ENCODE measurements at places on chromosomes 3 and 15.

DNA sequence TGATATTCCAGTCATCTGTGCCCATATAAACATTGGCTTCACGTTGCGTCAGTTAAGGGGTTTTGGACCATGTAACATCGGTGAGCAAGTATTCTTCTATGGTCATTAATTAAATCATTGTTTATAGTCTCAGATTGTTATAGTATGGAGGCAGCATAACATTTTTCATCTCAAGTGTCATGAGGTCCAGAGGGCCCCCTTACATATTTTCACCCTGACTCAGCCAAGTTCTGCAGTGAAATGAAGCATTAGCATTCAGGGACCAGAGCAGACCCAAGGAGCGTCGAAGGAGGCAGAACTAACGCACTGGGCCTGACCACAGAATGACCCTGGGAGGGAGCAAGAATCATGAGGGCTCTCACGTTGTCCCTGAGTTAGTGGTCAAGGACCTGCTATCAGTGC lies 171.5 kb downstream of the LRTM1 start:
- DNase-seq: peak; percentile 53

DNA sequence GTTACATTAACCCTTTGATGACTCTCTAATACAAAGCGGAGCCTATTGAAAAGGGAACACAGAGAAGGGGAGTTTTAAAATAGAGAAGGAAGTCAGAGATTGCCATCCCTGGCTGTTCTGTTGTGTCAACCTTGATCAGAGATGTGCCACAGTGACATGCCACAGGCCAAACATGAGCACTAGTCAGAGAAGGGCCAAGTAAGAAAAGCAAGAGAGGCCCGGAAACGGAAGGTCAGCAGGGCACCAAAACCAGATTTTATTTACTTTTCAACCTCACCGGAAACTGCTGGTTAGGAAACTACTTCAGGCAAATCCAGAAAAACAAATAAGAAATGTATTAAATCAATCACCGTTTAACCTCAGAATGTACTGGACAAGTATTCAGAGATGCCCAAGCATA lies 171.8 kb downstream of the ALCAM start:
- no peak for DNase-seq

- DNase-seq: peak; percentile 43
Measured at GRCh38 chr15:56339594-56339993, 25.6 kb upstream of the TEX9 start.

DNA sequence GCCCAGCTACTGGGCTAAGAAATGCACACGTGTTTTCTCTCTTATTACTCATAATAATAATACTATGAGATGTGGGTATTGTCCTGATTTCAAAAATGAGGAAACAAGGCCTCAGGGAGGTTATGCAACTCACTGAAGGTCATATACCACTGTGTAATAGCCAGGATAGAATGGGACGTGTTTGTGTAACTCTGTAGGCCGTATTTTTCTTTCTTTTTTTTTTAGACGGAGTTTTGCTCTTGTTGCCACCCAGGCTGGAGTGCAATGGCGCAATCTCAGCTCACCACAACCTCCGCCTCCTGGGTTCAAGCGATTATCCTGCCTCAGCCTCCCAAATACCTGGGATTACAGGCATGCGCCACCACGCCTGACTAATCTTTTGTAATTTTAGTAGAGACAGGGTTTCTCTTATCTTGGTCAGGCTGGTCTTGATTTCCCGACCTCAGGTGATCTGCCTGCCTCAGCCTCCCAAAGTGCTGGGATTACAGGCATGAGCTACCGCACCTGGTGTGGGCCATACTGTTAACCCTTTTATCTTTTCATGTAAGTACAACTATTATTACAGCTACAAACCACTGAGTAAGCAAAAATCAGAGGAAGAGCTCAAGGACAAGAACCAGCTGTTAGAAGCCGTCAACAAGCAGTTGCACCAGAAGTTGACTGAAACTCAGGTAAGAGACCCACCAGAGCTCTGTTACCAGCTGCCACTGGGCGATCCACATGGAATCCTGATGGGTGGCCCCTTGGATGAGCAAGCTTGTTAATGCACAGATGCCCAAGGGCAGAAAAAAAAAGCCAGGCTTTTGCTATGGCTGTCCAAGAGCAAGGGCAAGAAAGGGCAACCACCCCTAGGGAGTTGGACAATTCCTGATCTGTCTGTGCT lies 6.7 kb downstream of the KNSTRN start:
- DNase-seq: no peak

- peak; percentile 71 for DNase-seq
Measured at GRCh38 chr15:25664761-25665160, 198.4 kb downstream of the ATP10A start.

- peak; percentile 61 for DNase-seq
Measured at GRCh38 chr3:120162400-120162799, 68.2 kb upstream of the GSK3B start.

DNA sequence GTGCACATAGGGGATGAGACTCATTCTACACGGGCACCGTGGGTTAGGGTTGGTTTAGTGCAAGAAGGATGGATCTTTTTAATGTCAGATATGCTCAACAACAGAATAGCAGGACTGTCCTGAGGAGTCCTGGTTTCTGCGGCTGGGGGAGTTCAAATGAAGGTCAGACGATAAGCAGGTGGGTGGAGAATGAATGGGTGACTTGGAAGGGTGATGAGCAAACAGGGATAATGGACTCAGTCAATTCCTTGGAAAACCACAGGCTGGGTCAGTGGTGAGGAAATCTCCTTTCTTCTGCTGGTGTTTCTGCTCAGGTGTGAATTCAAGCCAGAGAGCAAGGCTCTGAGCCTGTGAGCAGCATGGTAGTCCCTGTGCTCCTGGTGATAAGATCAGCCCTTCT lies 59.9 kb downstream of the MESD start:
- peak; percentile 49 for DNase-seq

DNA sequence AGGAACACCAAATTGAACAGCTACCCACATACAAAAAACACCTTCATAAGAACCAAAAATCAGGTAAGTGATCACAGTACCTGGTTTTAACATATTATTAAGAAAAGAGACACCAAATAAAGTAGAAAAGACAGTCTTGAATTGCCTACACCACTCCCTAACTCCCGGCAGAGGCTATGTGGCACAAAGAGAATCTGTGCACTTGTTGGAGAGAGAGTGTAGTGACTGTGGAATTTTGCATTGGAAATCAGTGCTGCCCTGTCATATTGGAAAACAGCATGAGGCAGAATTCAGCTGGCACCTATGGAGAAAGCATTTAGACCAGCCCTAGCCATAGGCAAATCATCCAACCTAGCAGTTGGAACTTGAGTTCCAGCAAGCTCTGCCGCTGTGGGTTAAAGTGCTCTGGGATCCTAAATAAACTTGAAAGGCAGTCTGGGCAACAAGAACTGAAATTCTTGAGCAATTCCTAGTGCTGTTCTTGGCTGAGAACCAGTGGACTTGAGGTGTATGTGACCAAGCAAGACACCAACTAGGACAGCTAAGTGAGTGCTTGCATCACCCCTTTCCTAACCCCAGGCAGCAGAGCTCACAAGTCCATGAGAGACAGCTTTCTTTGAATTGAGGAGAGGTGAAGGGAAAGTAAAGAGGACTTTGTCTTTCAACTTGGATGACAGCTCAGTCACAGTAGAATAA lies 969.6 kb upstream of the ALCAM start:
- DNase-seq: peak; percentile 9

GRCh38 chr15:89487791-89488190 lies 8.6 kb downstream of the RHCG start:
- DNase-seq: no peak

DNA sequence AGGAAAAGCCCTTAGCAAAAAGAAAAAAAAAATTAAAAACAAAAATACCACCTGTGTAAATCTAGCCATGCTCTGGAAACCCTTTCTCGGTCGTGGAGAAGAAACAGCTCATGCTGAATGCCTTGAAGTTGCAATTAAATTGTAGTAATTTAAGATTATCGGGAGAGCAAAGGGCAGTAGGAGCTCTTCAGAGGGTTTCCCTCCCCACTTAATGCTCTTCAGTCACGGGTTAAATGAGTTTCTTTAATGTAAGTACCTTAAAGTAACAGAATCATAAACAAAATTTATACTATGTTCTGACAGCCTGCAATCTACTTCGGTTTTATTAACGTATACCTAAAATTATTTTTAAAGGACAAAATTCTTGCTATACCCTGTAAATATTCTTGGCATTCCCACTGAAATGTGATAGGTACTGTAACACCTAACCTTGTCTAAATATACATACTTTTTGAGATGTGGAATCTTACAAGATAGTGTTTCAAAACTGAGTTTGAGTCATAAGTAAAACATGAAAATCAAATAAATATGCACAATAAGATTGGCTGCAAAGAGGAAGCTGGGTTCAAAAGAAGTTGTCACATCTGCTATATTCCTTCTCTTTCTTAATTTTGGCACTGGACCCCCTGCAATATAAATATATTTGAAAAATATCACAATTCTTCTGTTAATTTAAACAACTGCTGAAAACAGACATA lies 5.3 kb downstream of the FOXP1 start:
- peak; percentile 37 for DNase-seq

DNA sequence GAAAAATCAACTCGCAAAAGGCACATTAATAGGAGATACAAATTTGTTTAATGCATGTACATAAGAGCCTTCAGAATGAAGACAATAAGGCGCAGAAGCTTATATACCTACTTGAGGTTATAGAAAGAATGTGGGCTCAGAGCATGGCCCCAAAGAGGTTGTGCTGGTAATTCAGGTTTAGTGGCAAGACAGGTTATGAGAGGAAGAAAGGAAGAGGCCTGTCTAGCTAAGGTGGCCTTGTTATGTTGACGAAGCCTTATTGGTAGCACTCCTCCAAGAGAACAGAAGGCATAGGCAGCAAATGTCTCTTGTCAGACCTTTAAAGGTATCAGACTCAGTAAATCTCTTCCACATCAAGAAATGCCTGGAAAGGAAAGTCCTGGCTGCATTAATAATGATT lies 290.8 kb downstream of the MCTP2 start:
- no peak for DNase-seq

DNA sequence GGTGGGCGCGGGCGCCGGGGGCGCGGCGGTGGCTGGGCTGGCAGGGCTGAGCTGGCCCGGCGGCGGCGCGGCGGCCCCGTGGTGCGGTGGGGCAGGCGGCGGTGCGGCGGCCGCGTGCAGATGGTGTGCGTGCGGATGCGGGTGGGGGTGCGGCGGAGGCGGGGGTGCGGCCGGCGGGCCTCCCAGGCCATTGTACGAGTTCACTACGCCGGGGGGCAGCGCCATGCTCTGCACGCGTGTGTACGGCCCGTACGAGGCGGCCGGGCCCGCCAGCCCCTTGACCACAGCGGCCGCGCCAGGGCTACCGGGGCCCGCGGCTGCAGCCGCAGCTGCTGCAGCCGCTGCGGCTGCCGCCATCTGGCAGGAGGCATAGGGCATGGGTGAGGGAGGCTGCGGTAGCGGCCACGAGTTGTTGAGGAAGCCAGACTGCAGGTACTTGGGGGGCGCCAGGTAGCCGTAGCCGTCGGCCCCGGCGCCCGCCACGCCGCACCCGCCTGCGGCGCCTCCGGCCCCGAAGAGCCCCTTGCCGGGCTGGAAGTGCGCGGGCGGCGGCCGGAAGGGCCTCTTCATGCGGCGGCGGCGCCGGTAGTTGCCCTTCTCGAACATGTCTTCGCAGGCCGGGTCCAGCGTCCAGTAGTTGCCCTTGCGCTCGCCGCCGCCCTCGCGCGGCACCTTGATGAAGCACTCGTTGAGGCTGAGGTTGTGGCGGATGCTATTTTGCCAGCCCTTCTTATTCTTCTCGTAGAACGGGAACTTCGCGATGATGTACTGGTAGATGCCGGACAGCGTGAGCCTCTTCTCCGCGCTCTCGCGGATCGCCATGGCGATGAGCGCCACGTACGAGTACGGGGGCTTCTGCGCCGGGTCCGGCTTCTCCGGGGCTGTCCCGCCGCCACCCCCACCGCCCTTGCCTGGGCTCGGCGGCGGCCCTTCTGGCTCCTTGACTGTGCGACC lies 951 bp downstream of the FOXL2 start:
- DNase-seq: peak; percentile 80

- DNase-seq: no peak
Measured at GRCh38 chr3:115999613-116000012, 376.3 kb downstream of the GAP43 start.

DNA sequence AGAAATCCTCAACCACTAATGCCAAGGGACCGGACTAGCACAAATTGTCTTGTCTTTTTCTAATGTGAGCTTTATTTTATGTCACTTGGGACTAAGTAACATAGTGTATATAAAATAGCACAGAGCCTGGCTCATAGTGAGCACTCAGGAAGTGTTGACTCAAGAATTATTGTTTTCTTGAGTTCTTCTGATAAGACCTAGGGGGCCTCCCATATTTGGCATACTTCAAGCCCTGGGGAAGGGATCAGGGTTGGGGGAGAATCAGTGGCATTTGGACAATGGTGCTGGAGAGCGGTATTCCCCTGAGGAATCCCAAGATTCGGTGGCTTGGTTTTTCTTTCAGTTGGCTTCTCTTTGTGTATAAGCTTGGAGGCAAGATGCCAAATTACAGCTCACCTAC lies 19.4 kb downstream of the ZNF80 start:
- DNase-seq: no peak

DNA sequence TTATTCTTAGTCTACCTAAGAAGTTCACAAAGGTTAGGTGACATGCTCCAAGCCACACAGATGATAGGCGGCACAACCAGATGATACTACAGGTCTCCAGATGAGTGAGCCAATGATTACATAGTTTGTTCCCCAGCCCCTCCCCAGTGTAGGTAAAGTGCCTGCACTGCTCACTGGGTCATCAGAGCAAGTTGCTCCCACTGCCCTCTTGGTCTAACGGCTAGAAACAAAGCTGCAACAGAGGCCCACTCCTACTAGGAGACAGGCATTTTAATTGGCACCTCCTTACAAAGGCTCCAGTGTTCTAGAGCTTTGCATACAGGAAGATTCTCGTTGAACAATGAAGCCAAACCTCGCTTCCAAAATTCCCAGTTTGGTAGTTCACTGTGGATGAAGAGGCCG lies 47.3 kb downstream of the TMEM44 start:
- DNase-seq: no peak

GRCh38 chr3:189862385-189862998 lies 231.3 kb downstream of the TP63 start:
- DNase-seq: peak; percentile 61

DNA sequence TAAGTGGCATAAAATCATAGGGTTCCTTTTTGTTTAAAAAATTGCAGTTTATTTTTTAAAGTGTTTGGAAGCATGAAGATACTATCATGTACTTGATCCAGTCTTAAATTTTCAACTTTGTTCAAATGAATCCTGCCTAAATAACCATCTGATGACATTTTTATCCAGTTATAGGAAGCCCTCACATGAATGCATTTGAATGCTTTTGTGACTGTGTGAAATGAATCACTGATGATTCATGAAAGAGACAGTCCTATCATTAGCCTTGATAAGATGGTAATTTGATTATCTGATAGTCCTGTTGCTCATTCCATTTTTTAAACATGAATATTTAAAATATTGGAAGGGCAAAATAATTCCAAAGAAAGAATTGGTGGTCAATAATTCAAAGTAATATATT lies 401.9 kb upstream of the ROBO2 start:
- peak; percentile 5 for DNase-seq

DNA sequence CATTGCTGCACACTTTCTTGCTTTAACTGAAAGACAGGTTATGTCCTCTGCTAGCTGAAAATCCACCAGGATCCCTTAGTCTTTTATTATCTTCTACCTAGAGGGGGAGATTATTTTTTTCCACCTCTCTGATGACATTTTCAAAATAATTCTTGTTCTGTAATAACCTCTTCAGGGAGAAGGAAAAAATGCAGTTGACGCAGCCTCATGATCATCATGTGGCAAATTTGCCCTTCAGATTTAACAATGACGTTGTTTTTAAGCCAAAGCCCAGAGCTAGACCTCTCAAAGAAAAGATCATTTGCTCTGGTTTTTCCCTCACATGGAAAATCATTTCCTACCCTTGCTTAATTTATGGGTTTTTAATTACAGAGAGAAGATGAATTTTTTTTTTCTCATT lies 724.9 kb downstream of the NLGN1 start:
- no peak for DNase-seq
